RPMI7951 (cell line): ENCODE measurements at places on chromosomes 1 and 21.

- DNase-seq, result peak; percentile 75
Observed at GRCh38 chr1:33188572-33189275, 6.9 kb upstream of the TRIM62 start.

- no peak for DNase-seq
Observed at GRCh38 chr1:2320006-2320405, 71.3 kb downstream of the MORN1 start.

- no peak for DNase-seq
Observed at GRCh38 chr1:62265956-62266935, 53.0 kb downstream of the KANK4 start.

- no peak for DNase-seq
Observed at GRCh38 chr1:9373619-9374018, 80.9 kb downstream of the SPSB1 start.

- DNase-seq, result peak; percentile 1
Observed at GRCh38 chr21:14120091-14120734, 90.5 kb downstream of the LIPI start.

DNA sequence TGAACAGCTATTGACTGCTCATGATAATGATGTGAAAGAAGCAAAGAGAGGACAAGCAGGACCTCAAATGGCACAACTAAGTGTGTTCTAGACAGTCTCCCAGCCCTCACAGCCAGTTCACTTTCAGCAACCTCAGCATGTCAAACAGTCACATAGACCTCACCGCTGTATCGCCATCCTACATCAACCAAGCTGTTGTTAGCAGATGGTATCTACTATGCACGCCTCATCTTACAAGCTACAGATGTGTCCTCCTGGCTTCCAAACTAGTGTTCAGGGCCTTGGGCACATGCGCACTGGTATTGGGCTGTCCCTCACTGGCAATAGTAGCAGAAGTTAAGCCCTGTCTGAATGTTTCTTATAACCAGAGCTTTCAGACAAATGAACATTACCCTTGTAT is 28.4 kb downstream of the EVI5 start:
- DNase-seq, result no peak

- no peak for DNase-seq
Observed at GRCh38 chr1:93824834-93825233, 54.2 kb downstream of the DNTTIP2 start.

- DNase-seq, result no peak
Observed at GRCh38 chr1:107365527-107366240, 224.8 kb downstream of the NTNG1 start.

- peak; percentile 88 for DNase-seq
Observed at GRCh38 chr1:87243573-87243972, 85.1 kb upstream of the LMO4 start.

GRCh38 chr1:154759793-154760192 is 110.3 kb downstream of the KCNN3 start:
- DNase-seq, result no peak
